ENCODE measurements at places on chromosomes 2 and 18. TPM values are rescaled to one million over a fixed set of nuclear protein-coding genes. Genes with fewer than 3 reads are reported as not detected.

IL36G gene
- total RNA-seq = 0.20 TPM

DNA sequence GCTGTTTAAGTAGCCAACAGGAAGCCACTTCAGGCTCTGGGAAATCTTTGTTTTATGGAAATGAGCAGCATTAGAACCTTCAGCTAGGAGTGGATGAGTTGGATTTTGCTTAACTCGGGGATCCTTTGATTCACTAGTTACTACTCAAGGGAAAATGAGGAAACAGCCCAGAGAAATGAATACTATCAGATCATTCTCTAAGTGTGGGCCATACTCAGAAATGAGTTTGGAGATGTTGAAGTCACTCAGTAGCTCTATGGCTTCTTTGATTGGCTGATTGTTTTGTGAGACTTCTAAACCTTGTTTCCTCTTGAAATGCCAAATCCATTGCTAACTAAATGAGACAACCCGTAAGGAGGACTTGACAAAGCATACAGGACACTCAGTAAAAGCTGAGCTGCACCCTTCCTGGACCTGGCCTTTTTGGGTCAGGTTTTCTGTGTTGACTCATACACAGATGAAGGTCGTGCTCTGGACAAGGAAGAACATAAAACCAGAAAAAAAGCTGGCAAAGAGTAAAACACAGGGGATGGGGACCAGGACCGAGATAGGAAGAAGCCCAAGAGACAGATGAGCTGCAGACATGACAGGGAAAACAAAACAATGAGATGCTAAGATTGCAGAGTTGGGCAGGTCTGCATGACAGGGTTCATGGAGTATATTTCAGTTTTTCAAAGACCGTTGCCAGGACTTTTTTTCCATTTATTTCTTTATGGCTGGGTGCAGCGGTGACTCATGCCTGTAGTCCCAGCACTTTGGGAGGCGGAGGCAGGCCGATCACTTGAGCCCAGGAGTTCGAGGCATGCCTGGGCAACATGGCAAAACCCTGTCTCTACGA lies 41.6 kb downstream of the INO80C start:
- no peak for DNase-seq

DNA sequence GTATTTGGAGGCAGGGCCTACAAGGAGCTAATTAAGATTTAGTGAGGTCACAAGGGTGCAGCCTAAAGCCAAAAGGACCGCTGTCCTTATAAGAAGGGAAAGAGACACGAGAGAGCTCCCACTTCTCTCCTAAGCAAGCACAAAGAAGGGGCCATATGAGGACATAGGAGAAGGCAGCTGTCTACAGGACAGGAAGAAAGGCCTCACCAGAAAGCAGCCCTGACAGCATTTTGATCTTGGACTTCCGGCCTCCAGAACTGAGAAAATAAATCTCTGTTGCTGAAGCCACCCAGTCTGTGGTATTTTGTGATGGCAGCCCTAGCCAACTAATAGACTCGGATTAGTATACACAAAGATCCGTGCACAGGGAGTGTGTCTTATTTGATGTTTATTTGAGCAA lies 139.7 kb downstream of the B3GNT2 start:
- no peak for DNase-seq

ABCA12 gene
- 0.44 TPM for total RNA-seq

All from hepatocyte (in vitro differentiated cells).